ENCODE measurements at places on chromosomes 5 and 9.

GRCh38 chr5:159073026-159073425, 26.7 kb downstream of the EBF1 start:
- DNase-seq: no peak

DNA sequence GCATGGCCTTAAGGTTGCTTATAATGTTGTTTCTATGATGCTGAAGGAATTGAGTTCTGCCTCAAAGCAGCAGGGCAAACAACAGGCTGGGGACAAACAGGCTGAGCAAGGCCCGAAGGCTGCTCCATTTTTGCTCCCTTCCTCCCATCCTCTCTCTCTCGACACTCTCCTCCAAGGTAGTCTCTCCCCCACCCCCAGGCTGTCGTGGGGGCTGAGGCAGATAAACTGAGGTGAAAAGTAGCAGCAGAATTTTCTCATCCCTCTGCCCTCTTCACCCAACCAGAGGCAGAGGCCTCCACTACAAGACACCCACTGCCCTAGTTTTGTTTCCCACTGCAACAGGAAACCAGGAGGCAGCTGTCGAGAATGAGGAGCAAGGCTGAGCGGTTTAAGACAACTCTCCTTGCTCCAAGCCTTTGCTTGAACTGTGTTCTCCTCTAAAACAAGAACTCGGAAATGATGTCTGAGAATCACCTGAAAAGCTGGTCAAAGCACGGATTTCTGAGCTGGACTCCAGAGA, 13.5 kb upstream of the GNA14 start:
- no peak for DNase-seq

DNA sequence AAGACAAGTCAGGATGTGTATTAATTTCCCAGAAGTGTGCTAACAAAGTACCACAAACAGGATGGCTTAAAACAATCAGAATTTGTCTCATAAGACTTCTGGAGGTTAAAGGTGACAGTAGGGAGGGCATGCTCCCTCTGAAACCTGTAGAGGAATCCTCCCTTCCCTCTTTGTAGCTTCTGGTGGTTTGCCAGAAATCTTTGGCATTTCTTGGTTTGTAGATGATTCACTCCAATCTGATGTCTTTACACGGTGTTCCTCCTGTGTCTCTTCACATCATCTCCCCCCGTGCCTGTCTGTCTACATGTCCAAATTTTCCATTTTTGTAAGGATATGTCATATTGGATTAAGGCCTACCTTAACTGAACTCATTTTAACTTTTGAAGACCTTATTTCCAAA, 471.5 kb downstream of the ZNF608 start:
- no peak for DNase-seq

- DNase-seq: no peak
Observed at GRCh38 chr9:123375469-123376132, 19.6 kb downstream of the CRB2 start.

DNA sequence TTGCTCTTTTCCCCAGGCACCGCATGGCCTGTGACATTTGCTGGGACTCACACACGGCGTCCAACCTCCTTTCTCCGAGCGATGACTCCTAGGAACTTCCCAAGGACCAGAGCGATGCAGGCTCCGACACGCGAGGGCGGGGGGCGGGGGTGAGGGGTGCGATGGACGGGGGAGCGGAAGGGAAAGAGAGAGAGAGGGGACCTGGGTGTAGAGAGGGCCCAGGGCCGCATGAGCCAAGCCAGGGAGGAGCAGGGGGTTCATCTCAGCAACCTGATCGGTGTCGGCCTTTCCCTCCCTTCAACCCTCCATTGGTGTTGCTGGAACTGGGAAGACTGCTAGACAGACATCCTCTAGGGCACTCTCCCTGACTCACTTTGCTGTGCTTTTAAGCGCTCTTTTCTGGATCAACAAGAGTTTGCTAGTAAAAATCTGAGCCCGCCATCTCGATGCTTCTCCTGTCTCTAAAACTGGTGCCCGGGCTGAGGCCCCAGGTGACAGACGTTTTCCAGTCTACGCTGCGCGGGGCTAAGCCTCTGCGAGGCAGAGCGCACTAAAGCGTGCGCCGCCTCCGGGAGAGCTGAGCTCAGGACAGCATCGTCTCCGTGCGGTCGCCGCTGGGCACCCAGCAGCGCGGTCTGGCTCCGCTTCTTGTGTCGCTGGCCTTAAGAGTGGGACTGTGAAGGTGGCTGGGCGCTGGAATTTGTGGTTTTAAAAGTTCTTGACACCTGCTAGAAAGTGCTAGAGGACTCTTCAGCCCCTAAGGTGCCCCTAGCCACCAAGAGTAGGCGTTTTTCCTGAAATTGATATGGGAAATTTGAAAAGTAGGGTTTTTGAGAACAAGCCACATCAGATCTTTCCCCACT, 1.0 kb upstream of the TSLP start:
- no peak for DNase-seq

DNA sequence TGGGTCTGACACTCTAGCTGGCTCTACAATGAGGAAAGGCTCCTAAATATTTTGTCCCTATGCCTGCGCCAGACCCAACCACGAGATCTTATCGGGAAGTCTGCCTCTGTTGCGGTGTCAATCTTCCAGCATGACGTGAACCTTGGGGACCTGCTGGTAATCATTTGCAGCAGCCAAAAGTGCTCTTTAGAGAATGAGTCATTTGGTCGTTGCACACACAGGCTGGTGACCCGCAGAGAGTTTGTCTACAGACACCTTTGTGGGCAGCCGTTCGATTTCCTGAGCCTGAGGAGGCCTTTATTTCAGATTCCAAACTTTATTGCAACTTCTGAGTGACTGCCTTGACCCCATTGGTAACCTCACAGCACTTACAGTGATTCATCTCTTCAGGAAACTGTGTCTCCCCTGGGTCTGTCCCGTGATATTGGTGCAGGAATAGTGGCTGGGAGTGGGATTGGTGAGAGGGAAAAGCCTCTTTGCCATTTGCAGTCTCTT, 326.1 kb downstream of the NSG2 start:
- DNase-seq: no peak

All from SK-MEL-5 (cell line).